ENCODE measurements at places on chromosomes 4 and X.

GRCh38 chr4:85938062-85938461 lies 421.8 kb downstream of the MAPK10 start:
- no peak for DNase-seq

DNA sequence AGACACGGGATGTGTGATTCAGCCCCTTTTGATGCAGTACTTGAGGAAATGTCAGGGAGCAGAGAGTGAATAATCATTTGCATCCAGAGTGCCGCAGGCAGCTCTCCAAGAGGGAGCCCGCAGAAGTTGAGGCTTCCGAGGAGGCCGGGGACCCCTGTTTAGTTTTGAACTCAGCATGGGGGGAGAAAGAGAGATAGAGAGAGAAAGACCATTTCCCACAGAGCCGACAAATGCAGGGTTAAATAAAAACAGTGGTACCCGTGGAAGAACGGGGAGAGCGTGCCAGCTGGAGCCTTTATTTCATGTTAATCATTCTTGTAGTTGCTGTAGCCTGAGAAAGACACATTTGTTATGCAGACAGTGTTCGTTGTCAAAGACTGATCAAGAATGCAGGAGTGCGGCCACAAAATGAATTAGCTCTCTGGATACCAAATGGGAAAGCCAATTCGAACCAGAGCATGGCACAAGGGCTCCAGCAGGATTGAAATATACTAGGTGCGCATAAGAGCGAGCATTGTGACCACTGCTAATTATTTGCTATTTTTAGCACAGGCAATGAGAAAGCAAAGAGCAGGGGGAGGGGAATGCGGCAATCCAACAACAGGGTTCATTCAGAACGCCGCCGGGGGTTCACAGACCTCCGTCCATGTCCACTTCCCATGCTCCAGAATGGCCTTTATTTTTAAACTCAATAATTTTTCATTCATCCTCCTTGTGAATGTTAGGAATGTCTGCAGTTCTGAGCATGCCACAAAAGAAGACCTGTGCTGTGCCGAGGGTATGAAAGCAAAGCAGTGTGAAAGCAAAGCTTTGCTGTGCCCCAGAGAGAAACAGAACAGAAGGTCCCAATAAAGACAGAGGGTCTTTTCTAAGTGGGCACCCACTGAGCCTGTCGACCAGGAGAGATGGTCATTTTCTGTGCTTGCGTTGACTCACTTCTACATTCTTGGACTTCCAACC lies 243.9 kb upstream of the VCX3A start:
- no peak for DNase-seq

- DNase-seq = no peak
Measured at GRCh38 chr4:184851200-184851541, 25.4 kb upstream of the ACSL1 start.

DNA sequence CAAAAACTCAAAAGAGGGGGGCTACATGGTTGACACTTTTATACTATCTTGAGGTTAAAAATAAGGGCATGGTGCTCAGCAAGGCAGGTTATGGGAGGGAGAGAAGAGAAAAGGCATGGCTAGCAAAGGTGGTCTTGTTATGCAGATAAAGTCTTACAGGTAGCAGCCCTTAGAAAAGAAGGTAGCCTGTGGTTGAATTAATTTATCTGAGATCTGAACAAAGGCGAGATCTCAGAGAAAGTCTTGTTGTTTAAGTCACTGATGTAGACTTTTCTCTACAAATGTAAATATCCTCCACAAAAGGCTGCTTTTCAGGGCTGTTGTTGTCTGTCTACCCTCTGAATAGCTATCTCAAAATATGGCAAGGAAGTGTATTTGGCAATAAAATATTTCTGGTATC lies 1250.4 kb downstream of the PCDH18 start:
- DNase-seq = no peak

- DNase-seq = no peak
Measured at GRCh38 chr4:111633663-111634266, 511.5 kb upstream of the FAM241A start.

- DNase-seq = no peak
Measured at GRCh38 chrX:28398342-28398741, 188.9 kb upstream of the IL1RAPL1 start.

DNA sequence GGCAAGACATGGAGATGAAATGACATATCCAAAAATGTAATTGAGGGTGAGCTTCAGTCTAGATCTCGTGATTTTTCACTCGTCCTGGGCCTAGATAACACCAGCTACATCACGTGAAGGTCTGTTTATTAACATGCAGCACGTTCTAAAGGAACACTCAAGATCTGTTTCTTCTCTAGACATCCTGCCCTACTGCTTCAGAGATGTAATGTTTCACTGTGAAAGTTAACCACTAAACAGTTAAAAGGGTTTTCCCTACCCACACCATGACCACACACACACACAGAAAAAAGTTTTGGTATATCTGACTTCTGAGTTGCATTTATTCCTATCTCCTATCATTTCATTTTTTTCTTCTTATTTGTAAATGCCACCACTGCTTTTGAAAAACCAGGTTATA lies 52.3 kb upstream of the SMIM31 start:
- no peak for DNase-seq

Data from HS-27A (cell line).